H54 (cell line): ENCODE measurements at places on chromosomes 11 and 22.

DNA sequence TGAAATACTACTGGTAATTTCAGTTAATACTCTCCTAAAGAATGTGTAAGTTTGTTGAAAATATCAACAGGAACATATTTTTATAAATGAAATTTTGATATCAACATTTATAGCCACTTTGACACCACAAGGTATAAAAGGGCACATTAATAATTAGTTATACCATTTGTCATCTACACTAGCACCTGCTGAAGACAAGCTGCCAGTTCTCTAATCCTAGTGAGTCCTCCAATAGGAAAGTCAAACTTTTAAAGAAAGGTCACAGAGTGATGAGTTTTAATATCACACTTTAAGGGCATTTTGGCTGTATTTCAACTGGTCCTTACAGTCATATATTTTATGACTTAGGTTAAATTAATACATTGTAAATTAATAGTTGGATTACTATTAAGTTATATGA lies 52.3 kb downstream of the APOL5 start:
- no peak for DNase-seq

- no peak for DNase-seq
Observed at GRCh38 chr11:16081382-16082094, 274.8 kb downstream of the SOX6 start.

- no peak for DNase-seq
Observed at GRCh38 chr11:119942583-119943297, 195.2 kb downstream of the TRIM29 start.

DNA sequence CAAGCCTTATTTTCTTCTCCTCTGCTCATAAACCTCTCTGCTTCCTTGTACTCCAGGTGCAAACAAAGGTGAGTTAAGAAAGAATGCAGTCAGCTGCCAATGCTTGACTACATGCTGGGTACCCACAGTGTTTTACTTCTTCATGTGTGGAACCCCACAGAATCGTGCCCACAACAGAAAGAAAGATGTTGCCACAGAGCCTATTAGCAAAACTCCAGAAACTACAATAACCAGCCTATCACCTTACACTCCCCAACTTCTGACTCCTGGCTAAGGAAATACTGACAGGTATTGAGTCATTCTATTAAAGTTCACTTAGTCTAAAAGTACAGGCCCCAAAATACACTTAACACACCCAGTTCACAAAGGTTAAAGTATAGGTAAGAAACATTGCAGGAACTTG lies 56.9 kb upstream of the CCDC89 start:
- DNase-seq, result no peak

GRCh38 chr22:42375982-42376381 lies 56.2 kb downstream of the NFAM1 start:
- no peak for DNase-seq

GRCh38 chr22:26975865-26976264 lies 318.5 kb downstream of the MIAT start:
- no peak for DNase-seq
